ENCODE measurements at places on chromosomes 7 and 10. TPM values are rescaled to one million over a fixed set of nuclear protein-coding genes. Genes with fewer than 3 reads are reported as not detected.

The RHOBTB1 gene
- 19.9 TPM for total RNA-seq

The LZTS2 gene
- 54.8 TPM for total RNA-seq

The HKDC1 gene
- 24.5 TPM for total RNA-seq

The SFTPA1 gene
- not detected for total RNA-seq

The COL13A1 gene
- total RNA-seq, result not detected

The GIMAP2 gene
- not detected for total RNA-seq

The ZNF33A gene
- 33.9 TPM for total RNA-seq

The TMEM140 gene
- 6.1 TPM for total RNA-seq

The TDRD1 gene
- total RNA-seq, result not detected

The GHITM gene
- 255 TPM for total RNA-seq

The NOS3 gene
- total RNA-seq, result 1.1 TPM

The OR2A5 gene
- not detected for total RNA-seq

The PNLIPRP2 gene
- 1.00 TPM for total RNA-seq

The FLNC gene
- total RNA-seq, result 108 TPM

DNA sequence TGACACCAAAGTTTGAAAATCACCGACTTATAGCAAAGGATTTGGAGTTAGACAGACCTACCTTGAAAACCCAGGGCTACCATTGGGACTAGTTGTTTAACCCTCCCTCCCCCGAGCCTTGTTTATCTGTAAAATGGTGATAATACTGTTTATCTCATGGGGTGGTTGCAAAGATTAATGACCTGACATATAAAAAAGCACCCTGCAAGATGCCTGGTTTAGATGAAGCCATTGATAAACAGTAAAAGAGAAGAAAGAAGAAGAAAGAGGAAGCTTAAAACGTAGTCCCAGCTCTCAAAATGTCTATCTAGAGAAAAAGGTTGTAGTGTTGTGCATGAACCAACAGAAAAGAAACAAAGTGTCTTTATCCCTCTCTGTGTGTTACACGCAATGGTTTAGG lies 145.7 kb downstream of the FGFR2 start:
- DNase-seq, result no peak

DNA sequence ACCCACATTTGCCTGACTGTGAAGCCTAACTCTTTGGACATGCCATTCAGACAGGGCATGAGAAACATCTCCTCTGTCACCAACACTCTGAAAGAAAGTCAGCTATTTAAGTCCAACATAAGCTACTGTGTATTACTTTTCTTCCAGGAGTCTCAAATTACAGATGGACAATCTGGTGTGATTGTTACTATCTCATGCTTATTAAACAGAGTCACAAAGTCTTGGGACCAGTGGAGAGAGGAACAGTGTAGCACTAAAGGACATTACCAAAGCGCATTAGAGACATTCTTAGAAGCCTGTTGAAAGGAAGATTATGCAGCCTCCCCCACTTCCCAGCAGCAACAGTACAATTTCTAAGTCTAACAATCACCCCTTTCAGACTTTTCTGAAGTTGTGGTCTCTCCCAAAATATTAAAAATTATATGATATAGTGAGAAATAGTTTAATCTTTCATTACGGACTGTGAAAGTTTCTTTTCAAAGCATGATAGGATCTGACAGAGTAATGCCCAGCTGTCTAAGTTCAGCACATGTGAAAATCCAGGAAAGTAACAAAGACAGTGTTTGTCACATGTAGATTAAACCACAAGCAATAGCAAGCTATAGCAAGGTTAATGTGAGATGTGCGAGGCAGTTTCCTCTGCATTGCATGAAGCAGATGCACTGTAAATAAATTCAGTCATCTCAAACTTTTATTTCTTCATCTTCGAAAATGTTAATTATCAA lies 280.9 kb upstream of the FZD8 start:
- no peak for DNase-seq

- DNase-seq, result no peak
These were observed 23.3 kb downstream of the ENKUR start for GRCh38 chr10:24992512-24993133.

DNA sequence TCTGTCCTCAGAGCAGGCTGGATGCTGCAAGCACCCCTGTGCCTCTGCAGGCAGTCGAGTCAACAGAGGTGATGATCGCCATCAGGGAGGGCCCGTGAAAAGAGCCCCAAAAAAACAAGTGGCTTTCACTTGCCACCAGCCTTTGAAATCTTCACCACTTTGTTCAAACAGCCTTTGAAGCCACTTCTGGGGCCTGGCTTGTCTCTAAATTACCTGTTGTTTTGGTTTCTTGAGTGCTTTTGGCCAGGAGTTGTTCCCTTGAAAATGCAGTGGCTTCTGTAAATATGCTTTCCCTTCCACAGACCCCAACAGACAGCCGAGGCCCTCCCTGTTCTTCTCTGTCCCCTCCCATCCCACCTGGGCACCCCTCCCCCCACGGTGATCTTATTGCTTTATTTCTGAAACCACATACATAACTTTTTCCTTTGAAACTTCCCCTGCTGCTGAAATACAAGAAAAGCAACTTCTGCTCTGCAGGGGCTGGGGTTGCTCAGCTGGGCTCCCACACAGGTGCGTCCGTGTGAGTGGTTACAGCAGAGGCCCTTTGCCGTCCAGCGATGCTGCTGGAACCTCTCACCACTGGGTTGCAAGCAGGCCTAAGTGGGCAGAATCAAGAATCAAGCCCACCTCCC lies 283.8 kb upstream of the SHH start:
- peak; percentile 5 for DNase-seq

DNA sequence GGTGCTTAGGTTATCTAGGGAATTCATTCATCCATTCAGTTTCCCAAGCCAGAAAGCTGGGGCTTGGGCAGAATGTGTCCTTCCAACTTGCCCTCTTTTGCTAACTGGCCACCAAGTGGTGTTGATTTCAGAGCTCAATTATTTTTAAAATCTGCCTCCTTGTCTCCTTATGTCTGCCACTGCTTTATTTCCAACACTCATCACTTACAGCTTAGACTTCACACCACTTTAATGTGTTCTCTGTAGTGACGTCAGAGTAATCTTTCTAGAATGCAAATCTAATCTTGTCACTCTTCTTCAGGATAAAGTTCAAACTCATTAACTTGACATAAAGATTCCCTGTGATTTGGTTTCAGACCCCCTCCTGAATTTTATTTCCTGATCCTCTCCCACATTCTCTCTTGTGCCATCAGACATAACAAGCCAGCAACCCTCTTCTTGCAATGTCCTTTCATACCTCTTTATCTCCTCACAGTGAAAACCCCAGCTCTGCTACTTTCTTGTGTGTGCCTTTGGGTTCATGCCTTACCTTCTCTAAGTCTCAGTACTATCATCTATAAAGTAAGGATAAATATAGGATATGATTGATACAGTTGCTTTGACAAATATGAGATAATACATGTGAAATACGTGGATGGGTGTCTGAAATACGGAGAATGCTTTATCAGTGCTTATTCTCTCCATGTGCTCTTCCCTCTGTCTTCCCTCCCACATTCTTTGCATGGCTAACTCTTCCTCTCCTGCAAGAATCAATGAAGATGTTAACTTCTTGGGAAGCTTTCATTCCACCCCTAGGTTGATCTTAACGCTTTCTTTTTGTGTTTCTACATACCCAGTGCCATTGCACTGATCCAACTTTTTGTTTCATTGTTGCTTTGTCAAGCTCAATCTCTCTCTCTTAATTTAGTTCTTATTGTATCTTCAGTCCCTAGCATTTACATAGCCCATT lies 522.7 kb upstream of the FZD8 start:
- DNase-seq, result no peak

- DNase-seq, result no peak
These were observed 30.7 kb upstream of the TEX47 start for GRCh38 chr7:88826222-88826621.

DNA sequence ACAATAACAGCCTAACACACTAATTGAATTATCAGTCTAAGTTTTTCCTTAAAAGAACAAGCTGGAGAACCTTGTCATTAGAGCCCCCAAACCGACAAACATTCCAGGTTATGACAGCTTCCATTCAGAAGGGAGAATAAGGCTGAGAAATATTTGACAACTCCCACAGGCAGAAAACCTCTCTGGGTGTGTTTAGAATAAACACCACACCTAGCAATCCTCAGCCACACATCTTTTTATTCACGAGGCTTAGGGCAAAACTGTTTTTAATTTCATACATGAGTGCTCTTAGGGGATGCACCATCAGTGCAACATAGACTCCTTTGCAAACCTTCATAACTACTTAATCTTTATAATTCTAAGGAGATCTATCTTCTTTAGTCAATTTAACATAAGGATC lies 24.2 kb downstream of the STN1 start:
- no peak for DNase-seq

- DNase-seq, result no peak
These were observed 9.4 kb downstream of the MTG1 start for GRCh38 chr10:133403359-133403758.

GRCh38 chr10:932589-932988 lies 1.1 kb upstream of the LARP4B start:
- DNase-seq, result no peak

GRCh38 chr7:108403597-108404217 lies 52.5 kb downstream of the NRCAM start:
- no peak for DNase-seq

DNA sequence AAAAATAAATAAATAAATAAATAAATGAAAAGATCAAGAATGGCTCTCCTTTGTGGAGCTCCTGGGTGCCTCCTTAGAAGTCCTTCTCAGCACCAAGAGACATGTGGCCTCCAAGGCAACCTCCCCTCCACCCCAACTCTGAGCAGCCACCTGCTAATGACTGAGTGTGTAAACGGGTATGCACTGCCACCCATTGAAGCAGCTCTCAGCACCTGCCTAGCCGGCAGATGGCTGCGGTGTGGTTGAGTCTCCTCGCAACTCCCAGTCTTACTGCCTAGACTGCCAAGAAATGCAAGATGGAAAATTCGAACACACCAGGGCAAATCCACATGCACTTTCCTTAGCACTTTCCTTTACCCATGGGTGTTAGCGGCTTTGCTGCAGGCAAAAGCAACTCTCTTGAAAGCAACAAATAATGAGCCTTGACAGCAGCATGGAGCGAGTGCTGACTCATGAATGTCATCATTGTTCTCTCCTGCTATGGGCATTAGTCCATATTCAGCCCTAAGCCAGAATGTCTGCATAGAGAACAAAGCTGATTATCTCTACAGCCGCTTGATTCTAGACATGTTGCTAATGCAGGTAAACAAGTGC lies 913.9 kb upstream of the AUTS2 start:
- DNase-seq, result no peak

GRCh38 chr10:31620226-31621151 lies 301.5 kb downstream of the ZEB1 start:
- DNase-seq, result no peak

GRCh38 chr10:67697724-67698131 lies 1.7 kb upstream of the CTNNA3 start:
- DNase-seq, result peak; percentile 61

- no peak for DNase-seq
These were observed 139.4 kb downstream of the SEMA3C start for GRCh38 chr7:80779456-80779855.

DNA sequence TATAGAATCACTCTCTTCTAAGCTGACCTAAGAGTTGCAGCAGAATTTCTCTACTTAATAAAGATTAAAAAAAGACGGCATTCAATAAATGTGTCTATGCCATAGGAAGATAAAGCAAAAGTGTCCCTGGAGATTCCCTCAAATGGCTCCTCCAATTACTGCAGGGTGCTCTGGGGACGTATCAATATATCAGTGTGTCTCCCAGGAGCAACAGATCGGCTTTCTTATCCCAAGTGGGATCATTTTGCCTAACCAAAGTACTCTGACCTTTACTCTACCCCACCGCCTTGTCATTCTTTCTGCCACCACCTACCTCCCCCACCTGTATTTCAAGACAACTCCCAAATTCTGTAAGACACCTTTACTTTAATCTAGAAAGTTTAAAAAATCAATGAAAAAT lies 202.0 kb upstream of the SEMA3C start:
- no peak for DNase-seq

GRCh38 chr10:48288661-48289060 lies 14.2 kb upstream of the FRMPD2 start:
- no peak for DNase-seq

DNA sequence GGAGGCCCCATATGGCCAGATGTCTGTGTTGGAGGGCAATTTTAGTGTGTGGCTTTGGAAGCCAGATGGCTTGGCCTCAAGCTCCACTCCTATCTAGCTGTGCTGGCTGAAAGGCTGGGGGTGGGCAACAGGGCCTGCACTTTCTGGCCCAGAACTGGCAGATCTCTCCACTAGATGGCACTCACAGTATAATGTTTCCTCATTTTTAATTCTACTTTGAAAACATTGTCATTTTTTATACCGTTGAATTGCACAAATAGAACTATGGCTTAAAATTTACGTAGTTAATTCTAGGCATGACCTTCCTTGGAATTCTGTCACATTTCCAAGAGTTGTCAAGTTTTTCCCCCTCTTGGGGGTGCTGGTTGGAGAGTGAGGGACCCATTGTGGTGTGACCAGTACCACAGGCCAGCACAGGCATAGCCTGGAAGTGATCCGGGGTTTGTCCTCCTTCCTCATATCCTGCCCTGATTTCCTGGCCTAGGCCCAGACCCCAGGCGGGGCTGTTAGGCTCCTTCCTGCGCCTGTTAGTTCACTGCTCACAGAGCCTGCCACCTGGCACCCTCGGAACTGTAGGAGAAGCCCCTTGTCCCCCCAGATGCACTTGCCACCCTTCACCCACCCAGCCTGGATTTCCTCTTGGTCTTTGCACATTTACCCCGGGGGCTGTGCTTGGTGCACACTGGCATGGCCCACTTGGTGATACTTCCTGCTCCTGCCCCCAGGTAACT lies 52.8 kb downstream of the ARHGAP22 start:
- DNase-seq, result peak; percentile 58

GRCh38 chr10:16867556-16867955 lies 50.3 kb upstream of the RSU1 start:
- no peak for DNase-seq

GRCh38 chr7:132154695-132155471 lies 421.4 kb downstream of the PLXNA4 start:
- DNase-seq, result no peak

DNA sequence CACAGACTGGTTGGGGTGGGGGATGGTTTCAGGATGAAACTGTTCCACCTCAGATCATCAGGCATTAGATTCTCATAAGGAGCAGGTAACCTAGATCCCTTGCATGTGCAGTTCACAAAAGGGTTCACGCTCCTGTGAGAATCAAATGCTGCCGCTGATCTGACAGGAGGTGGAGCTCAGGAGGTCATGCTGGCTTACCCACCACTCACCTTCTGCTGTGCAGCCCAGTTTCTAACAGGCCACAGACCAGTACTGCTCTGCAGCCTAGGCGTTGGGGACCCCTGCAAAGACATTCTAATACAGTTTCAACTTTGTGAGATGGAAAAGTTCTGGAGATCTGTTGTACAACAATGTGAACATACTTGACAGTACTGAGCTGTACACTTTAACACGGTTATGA lies 39.9 kb downstream of the STRA8 start:
- DNase-seq, result no peak

GRCh38 chr7:1112625-1113547 lies 25.0 kb downstream of the GPER1 start:
- DNase-seq, result peak; percentile 21

- DNase-seq, result no peak
These were observed 67.8 kb downstream of the RAMP3 start for GRCh38 chr7:45225311-45225947.
